ENCODE measurements at places on chromosomes 3 and 15.

DNA sequence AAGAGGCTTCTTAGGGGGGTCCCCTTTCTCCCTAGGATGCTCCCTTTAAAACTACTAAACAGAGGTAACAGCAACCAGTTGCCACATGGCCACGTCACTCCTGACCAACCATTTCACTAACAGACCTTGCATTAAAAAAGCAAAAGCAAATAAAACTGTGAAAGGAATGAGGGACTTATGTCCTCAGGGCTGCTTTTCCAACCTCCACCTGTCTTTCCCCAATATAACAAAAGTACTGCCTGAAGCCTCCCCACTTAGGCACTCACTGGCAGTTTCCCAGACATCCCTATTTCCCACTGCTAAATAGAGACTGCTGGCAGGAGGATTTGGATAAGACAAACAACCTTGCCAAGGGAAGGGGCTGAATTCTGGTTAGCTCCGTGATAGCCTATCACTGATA, 130.3 kb downstream of the ATP8B4 start:
- no peak for DNase-seq

GRCh38 chr3:111434941-111435622, 106.9 kb upstream of the CD96 start:
- DNase-seq, result no peak

DNA sequence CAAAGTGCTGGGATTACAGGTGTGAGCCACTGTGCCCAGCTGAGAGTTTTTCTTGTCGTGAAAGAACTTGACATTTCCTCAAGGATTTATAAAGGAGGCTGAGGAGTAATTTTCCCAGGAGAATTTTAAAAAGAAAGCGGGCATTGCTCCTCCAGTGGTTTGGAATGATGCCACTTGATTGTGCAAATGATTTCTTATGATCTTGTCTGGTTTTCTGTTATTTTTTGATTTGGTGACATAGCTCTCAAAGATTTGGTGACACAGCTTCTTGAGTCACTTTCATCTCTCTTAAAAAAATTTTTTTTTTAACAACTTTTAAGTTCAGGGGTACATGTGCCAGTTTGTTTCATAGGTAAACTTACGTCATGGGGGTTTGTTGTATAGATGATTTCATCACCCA, 24.6 kb upstream of the NFKBIZ start:
- DNase-seq, result no peak

DNA sequence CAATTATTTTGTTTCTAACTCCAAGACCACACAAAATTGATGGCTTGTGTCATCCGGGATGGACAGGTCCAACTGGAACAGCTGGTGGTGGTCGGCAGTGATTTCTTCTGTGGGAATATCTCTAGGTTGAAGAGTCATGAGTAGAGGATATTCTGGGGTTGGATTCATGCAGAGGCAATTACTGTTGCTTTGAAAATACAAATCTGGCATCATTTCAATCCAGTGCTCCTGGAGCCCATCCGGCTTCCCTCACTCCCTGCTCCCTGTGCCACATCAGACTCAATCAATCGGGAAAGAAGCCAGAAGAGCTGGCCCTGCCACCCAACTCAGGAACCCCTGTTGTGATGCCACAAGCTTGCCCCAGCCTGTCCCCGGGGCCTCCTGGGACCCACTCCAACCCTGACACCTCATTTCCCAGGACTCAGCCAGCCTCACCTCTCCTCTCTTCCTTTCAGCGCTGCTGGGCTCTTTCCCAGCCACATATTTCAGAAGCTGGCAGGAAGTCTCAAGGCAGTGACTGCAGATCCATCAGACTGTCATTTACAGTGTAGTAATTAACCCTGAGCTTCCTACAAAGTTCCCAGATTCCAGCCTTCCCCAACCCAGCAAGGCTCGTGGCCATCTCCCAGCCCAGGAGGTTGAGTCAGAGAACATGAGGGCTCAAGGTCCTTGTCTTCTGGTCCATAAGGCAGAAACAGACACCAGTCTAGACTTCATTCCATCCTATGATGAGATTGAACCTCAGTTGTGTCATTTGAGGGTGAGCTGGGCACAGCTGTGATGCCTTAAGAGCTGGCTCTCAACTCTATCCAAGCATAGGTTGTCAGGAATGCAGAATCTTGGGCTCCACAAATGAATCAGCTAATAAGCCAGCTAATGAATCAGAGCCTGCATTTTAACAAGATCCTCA, 114.0 kb downstream of the FAM174B start:
- DNase-seq, result no peak

DNA sequence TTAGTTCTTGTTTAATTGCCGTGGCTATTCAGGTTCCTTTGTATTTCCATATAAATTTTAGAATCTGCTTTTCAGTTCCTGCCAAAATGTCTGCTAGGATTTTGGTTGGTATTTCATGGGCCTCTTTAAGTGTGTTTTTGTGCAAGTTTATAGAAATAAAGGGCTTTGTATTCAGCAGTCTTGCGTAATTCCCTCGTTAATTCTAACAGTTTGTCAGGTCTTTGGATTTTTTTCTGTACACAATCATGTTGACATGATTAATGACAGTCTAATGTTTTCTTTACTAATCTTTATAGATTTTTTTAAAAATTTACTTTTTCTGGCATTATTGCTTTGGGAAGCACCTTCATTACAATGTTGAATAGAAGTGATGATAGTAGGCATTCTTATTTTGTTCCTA, 120.9 kb downstream of the NEK11 start:
- no peak for DNase-seq

- DNase-seq, result no peak
These were observed 1.1 kb downstream of the DCUN1D1 start for GRCh38 chr3:182979103-182979673.

DNA sequence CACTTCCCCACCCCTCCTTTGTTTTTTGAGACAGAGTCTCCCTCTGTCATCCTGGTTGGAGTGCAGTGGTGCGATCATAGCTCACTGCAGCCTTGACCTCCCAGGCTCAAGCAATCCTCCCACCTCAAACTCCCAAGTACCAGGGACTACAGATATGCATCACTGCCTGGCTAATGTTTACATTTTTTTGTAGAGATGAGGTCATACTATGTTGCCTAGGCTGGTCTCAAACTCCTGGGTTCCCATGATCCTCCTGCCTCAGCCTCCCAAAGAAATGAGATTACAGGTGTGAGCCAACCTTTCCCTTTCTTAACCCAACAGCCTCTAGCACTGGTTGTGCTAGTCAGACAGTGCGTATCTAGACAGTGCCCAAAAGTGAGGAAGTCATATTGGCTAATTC, 6.4 kb upstream of the GATM start:
- no peak for DNase-seq

DNA sequence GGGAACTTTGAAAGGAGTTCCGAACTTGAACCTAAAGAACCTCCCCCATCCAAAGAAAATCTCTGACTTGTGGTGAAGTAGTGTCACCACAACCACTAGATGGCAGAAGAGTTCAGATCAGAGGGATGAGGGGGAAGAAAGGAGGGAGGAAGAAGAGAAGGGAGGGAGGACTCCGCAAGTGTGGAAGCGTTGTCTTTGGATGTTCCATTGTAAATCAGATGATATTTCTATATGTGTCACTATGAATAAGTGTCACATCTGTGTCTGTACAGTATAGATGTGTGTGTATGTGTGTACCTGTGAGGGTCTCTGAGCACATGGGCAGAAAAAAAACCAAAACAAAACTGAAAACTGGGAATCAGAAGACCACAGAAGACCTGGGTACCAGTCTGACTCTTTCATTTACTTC, 16.9 kb downstream of the SLC24A1 start:
- DNase-seq, result peak; percentile 39

GRCh38 chr3:3666664-3667063, 132.6 kb upstream of the LRRN1 start:
- no peak for DNase-seq

DNA sequence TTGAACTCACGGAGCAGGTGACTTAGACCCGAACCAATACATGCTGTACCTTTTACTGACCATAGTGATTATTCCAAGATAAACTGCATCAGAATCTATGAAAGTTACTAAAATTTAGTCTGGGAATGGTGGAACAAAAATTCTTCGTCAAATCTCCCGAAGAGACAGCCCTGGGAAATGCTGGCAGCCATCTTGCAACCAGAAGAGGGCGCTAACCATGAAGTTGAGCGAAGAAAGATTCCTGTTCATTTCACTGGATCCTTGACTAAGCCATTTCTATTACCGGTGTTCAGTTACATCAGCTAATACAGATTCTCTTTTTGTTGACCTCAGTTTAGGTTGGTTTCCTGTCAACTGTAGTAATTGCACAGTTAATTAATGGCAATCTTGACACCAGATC, 199.6 kb downstream of the SLC9A9 start:
- no peak for DNase-seq

- DNase-seq, result peak; percentile 67
These were observed 499.0 kb downstream of the DIPK2A start for GRCh38 chr3:144470666-144471065.

GRCh38 chr3:175476489-175476888, 617.4 kb downstream of the NAALADL2 start:
- no peak for DNase-seq

Data from cerebellar nuclear complex (tissue), 1 donor.